Cardiac fibroblast (primary cell): ENCODE measurements at places on chromosomes 4 and X.

- no peak for DNase-seq
Observed at GRCh38 chrX:71994601-71995000, 84.0 kb downstream of the NHSL2 start.

DNA sequence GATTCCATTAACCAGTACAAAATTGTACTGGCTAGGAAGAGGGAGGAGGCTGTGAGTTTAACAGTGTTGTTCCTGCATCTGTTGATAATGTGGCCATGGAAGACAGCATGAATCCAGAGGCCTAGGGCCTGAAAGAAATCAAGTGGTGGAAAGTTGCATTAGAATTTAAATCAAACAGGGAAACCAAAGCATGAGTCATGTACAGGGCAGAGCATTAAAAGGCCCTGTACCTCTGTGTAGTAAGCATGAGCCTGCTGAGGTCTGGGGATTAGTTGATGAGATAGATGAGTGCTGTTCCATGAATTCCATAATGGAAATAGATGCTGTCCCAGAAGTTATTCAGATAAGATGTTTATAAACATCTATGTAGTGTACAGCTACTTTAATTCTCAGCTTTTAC, 58.3 kb downstream of the MID1IP1 start:
- peak; percentile 15 for DNase-seq

- peak; percentile 55 for DNase-seq
Observed at GRCh38 chrX:140274811-140275525, 229.9 kb downstream of the SOX3 start.

DNA sequence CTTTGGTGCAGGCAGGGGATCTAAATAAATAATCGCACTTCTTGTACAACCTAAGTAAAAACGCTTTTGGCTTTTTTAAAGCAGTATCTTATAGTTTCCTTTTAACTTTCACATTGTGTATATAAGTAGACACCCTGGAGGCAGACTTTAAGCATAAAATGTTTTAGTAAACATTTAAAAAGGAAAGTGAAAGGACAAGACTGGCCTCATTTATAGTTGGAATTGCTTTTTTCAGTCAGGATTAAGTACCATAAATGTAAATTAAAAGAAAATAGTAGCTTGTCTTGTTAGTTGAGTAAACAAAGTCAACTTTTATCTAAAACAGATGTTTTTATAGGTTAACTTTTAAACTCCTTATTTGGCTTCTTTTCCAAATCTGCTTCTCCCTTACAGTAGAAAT, 39.7 kb downstream of the PTPN13 start:
- DNase-seq = no peak

DNA sequence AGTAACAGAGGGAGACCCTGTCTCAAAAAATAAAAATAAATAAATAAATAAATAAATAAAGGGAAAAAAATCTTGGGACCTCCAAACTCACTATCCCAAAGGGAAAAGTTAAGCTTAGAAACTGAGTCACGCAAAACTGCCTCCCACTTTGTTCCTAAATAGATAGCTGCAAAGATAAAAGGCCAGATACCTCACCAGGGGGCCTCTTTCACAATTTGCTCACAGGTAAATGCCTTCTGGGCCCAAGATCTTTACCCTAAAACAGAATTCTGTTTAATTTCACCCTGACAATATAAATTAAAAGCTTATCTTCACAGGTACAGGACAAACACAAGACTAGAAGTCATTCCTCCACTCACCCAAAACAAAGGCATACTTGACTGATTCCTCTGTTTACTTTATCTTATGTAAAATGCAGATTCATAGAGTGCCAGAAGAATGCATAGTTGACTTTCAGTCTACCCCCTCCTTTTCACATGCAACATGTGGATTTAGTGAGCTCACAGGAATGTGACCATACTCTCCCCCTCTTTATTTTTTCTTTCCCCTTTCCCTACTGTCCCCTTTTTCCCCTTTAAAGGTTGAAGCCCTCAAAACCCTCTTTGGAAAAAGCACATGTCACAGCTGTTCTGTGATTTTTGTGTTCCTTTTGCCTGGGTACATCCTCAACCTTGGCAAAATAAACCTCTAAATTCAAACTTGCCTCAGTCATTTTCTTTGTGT, 23.4 kb downstream of the ELF2 start:
- DNase-seq = peak; percentile 22

DNA sequence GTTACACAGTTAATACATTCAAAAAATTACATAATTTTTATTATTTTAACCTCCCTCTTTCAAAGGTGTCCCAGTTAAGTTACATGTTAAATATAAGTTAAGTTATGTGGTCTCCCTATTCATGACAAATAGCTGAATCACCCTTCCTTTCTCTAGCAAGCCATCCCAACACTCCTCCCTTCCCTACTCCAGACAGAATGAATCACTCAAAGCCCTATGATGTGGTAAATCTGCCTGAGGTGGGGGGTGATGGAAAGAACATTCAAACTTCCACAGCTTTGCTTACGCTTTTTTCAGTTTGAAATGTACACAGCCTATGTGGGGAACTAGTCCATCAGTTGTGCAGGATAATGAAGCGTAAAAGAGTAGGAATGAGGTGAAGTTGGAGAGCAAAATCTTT, 90.2 kb downstream of the CXCL13 start:
- DNase-seq = peak; percentile 96

DNA sequence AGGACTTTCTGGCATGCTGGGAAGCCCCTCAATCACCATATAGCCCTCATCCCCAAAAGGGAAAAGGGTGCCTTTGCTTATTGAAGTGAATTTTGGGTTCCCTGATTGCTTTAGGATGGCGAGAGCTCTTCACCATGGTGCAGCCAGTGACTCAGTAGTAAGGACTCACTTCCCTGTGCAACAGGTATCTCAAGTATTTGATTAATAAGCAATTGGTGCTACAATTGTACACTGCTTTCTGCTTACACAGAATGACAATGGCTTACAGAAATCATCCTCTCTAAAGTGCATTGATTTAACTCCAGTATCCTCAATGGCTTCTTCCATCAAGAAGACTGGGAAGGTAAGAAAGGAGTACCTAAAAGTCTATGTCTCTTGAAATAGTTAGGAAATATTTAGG, 143.7 kb upstream of the SMIM10 start:
- DNase-seq = no peak

DNA sequence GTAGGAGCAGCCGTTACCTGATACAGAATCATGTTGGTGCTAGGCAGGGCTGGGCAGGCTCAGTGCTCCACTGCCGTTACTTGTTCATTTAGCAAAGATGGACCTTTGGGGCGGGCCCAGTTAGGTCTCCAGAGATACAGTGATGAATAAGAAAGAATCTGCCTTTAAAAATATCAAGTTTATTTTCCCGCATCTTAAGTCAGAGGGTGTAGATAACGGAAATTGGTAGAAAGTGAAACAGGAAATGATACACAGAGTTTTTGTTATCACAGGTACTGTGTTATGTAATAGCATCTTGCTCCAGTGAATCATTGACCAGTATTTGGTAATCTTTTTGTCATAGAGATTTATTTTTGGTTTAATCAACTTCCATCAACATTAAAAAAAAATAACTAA, 5.5 kb downstream of the TMEM131L start:
- no peak for DNase-seq

- no peak for DNase-seq
Observed at GRCh38 chr4:43163101-43163792, 270.7 kb downstream of the GRXCR1 start.

DNA sequence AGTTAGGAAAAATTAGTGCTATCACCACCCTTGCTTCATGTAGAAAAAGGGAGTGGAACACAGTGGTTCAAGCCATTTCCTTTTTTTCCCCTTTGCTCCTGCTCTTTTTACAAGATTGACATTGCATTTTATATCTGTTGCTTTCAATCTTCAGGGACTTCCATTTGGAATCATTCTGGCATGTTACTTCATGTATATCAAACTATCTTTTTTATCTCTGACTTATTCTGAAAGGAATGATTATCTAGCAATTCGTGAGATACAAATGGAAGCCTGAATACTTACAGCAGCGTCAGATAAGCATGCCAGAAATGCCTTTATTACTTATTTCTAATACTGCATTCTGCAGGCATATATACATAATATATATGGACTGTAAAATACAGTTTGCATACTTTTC, 20.4 kb downstream of the ADGRL3 start:
- DNase-seq = no peak

DNA sequence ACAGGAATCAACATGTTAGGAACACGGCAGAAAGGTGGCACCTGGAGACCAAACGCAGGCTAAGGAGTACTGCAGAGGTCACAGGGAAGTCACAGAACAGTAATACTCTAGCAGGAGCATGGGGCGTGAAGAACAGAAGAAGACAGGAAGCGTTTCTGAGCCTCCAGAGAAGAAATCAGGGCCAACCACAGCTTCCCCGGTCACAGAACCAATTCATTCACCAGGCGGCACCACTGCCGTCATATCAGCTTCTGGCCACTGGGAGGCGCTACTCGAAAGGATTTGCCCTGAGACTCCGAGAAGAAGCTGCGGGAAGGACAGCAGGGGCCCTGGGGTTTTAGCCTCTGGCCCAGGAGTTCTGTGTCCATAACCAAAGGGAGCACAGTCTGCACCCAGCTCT, 78.0 kb upstream of the DRD5 start:
- DNase-seq = peak; percentile 32

- no peak for DNase-seq
Observed at GRCh38 chrX:40423299-40423698, 157.5 kb upstream of the ATP6AP2 start.

GRCh38 chr4:17544205-17544604, 29.2 kb downstream of the CLRN2 start:
- DNase-seq = peak; percentile 51

- DNase-seq = peak; percentile 52
Observed at GRCh38 chrX:63935835-63936234, 150.8 kb upstream of the ARHGEF9 start.

- no peak for DNase-seq
Observed at GRCh38 chr4:11021333-11021732, 336.8 kb upstream of the CLNK start.

GRCh38 chr4:184675821-184676492, 26.4 kb downstream of the PRIMPOL start:
- DNase-seq = no peak

- peak; percentile 87 for DNase-seq
Observed at GRCh38 chrX:68827848-68828624, 785 bp upstream of the EFNB1 start.

DNA sequence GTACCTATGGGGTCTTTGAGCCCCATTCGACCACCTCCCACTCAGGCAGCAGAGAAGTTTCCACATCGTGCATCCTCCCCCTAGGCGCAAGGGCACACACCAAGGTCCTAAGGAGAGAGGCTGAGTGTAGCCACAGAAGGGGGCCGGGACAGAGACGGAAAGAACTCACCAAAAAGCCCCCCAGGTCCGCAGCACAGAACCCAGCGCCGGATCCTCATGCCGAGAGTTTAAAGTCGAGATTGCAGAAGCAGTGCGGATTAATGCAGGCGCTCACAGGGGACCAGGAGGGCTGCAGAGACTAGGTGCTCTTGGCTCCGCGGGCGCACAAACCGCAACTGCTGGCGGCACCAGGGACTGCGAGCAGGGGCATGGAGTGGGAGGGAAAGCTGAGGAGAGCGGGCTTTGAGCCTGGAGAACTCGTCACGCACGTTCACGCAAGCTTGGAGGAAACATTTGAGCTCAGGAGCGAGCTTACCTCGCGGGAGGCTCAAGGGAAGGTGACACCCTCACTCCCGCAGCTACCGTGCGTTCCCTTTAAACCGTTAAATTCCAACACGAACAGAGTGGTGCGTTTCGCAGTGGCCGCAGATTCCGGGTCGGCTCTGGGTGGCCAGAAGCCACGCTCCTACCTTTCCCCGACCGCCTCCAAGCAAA, 8.5 kb downstream of the NKX3-2 start:
- DNase-seq = no peak

- DNase-seq = no peak
Observed at GRCh38 chr4:125497861-125498260, 183.1 kb downstream of the FAT4 start.

DNA sequence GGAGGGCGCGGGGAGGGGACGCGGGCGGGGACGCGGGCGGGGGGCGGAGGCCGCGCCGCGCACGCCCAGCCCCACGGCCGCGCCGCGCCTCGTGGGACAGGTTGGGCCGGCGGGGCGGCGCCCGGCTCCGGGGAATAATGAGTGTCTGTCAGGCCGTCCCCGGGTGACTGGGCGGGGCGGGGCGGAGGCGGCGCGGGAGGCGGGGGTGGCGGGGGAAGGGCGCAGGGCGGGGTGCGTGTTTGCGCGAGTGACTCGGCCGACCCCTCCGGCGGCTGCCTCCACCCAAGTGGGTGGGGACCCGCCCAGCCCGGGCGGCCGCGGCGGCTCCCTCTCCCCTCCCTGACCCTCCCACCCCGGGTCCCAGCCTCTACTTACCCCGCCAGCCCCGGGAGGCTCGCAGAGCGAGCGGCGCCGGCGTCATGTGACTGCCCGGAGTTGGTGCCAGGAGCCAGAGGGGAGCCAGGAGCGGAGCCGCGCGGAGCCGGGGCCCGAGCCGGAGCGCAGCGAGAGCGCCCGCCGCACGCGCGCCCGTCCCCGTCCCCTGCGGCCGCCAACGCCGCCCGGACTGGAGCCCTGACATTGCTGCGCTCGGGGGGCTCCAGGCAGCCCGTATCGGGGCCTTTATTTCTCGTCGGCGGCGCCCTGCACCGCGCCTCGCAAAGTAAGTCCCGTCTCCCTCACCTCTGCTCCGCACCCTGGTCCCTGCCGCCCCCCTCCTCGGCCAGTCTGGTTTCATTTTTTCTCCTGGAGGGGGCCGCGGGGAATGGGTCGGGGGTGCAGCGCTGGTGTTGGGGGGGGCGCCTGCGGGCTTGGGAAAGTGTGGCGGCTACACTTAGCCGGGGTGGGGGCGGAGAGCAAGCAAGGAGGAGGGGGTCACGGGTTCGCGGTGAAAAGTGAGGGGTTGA, at the start of gene KLF3:
KLF3 (plus strand) TSS at position 399 of the 905 bp plus-strand sequence. CDS start 16,427 bp downstream, outside the sequence.
- DNase-seq = peak; percentile 97

DNA sequence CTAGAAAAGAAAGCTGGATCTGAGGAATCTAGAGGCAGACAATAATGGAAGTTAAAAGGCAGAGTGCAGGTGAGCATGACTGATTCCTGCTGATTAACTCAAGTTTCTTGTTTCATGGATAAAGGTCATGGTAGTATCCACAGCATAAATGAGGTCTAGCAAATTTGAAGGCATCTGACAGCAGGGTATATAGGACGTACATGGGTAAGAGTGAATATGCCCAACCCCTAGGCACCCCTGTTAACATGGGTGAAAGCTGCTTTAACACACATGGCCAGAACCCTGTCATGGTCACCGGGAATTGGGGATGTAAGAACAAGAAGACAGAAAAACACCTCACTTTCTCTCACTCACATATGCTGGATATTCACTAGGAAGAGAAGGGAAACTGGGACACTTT, 25.0 kb downstream of the NLRP2B start:
- DNase-seq = no peak

DNA sequence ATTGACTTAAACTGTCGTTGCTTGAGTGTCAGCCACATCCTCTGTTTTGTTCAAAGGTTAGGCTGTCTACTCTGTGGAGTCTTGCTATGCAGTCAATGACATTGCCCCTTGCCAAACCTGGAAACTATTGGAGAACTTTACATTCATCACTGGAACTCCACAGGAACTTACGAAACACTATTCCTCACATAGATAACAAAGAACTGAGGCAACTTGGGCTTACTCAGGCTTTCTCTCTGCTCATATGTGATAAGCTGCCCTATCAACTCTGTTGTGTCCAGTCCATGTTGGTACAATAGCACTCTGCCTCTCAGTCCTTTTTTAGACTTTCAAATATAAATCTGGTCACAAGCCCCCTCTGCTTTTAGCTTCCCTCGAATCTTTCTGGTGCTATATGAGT, 9.4 kb downstream of the NPY5R start:
- no peak for DNase-seq

- no peak for DNase-seq
Observed at GRCh38 chr4:89022426-89023128, 34.4 kb downstream of the FAM13A start.

GRCh38 chrX:121163443-121163842, 116.0 kb downstream of the GLUD2 start:
- DNase-seq = no peak

GRCh38 chr4:33785843-33786242, 2458.5 kb downstream of the ARAP2 start:
- DNase-seq = no peak
